Endothelial cell (in vitro differentiated cells): ENCODE measurements at places on chromosomes 11 and 22.

- no peak for DNase-seq
These were observed 98.2 kb upstream of the BID start for GRCh38 chr22:17872471-17872870.

- DNase-seq = no peak
These were observed 99.3 kb downstream of the CTTN start for GRCh38 chr11:70497536-70498075.

DNA sequence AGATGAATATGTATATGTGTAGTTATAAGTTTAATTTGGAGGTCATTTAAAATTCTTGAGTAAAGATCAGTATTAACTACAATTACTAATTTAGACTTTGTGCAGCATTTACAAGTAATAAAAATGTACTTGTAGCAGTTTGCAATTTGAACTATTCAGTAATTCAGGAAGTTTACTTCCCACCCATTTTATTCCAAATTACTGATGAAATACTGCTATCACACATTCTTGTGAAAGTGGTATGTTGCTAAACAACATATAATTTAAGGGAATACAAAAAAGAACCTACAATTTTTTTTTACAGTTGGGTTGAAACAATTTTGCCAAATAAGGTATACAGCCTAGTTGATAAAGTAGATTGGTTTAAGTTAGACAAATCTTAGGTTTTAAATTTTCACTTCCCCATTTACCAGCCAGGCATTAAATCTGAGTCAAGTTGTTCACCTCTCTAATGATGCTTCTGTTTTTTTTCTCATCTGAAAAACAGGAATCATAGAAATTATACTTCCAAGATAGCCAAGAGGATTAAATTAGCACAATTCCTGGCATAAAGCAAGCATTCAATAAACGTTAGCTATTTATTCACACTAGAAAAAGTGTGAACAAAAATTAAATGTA lies 45.3 kb downstream of the ZBTB44 start:
- no peak for DNase-seq

- DNase-seq = no peak
These were observed 7.4 kb downstream of the OR4C6 start for GRCh38 chr11:55669376-55669775.

DNA sequence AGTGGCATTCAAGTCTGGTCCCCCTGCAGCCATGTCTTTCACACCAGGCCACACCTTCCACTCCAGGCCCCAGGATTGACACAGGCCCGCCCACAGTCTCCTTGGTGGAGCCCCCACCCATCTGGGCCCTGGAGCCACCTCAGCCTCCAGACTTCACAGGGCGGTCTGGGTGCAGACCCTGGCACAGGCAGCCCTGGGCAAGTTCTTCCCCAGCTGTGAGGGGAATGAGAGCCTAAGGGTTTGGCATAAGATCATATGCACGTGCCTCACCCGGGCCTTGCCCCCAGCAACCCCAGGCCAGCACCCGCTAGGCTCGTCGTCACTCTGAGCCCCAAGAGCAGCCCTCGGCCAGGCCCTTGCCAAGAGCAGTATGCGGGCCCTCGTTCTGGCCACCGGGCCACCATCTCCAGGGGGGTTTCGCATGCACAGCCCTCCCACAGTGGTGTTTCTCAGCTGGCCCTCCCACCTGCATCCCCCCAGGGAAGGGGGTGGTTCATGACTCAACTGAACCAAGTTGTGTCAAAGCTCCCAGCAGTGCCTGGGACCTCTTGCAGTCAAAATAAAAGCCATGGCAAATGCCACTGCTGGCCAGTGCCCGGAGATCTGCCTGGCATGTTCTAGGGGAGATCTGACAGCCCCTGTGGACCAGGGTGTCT lies 70.4 kb upstream of the KCNQ1OT1 start:
- DNase-seq = peak; percentile 2

- no peak for DNase-seq
These were observed 62.9 kb upstream of the ATXN10 start for GRCh38 chr22:45608763-45609180.

DNA sequence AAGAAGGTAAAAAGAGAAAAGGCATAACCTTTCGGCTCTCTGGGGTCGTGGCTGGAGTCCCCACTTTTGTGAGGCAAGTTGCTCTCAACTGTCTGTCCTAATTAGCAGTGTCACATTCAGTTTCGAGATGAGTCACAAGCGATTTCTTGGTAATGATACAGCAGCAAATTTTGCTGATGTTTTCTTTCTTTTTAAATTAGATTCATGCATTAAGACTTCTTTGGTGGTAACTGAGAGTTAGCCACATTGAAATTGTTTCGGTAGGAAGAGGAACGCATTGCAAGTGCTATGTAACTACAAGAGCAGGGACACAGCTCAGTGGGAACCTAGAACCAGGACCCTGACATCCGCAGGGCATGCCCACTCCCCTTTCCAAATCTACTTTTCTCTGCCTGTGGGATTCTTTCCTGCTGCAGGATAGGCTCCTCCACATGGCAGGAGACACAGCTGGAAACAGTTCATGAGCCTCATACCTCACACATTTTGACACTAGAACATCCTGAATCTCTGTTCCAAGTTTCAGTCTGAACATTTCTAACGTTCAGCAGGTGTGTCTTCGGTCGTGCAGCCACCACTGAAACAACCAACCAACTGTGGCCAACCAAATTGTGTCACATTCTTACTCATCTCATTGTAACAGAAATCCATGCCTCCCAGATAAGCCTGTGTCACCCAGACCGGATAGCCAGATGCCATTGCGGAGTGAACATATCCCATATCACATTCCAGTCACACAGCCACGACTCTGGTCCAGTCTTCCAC lies 987.6 kb downstream of the NTM start:
- DNase-seq = no peak

DNA sequence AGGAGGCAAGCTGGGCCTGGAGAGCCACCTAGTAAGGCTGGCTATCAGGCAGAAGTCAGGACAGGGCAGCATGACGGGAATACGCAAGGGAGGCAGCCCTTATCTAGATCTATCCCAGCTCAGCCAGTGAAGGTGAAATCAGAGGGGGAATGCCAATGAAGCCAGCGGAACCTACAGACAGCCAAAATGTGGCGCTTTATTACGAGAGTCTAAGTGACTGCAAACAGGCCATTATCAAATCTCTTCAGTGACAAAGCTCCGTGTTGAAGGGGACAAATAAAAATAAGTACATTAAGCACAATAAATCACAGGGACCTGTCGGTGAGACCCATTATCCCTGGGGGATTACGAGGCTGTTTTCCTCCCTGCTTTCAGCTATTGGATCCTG lies 22.8 kb downstream of the LARGE1 start:
- DNase-seq = no peak

DNA sequence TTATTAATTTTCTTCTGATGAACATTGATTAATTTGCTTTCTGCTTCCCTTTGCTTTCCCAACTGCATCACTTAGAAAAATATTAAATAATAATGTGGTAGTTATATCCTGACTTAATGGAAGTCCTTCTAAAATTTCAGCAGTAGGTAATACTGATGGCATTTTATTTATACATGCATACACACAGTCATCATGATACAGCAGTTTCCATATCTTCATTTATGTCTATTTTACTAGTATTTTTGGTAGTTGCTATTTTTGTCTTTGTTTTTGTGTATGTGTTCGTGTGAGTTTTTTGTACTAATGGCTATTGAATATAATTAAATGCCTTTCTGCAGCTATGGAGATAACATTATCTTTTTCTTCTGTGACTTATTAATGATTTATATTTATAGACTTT lies 484.7 kb upstream of the CNTN5 start:
- DNase-seq = no peak

GRCh38 chr11:129734654-129735053 lies 81.0 kb upstream of the TMEM45B start:
- no peak for DNase-seq

GRCh38 chr22:27377501-27378295 lies 423.9 kb downstream of the MN1 start:
- DNase-seq = no peak

- DNase-seq = no peak
These were observed 80.0 kb downstream of the TP53I11 start for GRCh38 chr11:44870615-44871176.

DNA sequence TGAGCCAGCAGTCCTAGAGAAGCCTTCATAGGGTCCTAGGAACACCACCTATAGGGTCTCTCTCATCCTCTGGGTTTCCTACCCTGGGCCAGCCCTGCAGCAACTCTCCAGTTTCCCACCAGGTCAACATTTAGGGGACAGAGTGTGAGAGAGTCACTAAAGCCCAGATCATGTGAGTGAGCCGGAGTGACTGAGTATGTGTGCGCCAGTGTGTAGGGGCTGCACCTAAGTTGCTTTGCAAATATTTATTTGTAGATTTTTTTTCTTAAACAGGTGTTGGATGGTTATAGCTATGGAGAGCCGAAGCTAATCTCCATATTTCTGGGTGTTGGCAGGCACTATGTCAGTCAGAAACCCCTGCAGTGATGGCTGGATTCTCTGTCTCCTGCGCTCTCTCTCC lies 232.5 kb upstream of the NCAM1 start:
- no peak for DNase-seq

DNA sequence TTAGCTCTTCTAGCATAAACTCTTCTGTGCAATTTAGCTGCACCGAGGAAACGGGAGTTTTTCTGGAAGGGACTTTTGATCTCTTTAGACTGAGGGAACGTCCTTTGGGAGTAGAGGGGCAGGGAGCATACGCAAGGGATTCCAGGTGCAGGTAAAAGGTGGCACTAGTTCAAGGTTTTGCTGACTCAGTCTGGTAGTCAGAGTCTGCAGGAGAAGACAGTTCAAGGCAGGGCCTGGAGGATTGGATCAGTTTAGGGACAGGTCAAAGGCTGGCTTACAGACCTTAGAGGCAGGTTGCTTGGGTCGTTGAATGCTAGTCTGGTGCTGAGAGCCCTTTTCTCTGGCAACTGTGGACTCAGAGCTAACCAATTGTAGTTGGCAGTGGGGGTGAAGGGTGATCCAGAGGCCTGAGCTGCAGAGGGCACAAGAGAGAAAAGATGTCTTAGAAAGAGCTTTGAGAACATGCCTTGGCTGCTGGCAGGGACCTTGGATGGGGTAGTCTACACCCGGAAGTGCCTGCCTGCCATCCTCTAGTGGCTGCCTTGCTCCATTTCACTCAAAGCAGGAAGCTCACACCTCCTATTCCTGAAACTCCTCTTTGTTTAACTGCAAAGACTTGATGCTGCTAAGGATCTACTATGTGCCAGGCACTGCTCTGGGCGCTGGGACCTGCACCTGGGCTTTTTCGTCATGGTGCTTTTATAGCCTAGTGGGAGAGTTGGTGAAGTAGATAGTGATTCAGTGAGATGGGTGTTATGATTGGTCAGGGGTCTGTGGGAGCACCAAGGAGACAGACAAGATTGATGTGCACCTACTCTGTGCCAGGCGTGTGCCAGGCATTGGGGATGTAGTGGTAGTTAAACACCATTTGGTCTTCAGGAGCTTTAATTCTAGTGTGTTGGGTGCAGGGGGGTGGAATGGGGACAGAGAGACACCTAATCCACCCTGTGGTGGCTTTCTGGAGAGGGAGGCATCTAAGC lies 17.1 kb downstream of the MIAT start:
- DNase-seq = no peak

DNA sequence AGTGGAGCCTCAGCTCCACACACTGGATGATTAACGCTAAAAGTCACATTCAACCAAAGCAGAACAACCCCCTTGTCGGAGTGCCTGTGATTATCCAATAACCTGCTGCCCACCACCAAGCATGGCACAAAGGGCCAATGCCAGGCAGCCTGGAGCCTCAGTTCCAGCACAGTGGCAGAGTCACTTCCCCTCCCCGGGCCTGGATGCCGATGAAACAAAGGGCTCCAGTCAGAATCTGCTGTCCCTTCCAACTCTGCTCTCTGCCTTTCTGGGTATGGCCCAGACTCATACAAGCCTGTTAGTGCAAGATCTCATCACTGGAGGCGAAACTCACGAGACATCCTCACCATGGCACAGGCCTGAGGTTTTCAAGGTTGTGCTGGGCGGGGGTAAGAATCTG lies 52.1 kb downstream of the CLTCL1 start:
- no peak for DNase-seq

DNA sequence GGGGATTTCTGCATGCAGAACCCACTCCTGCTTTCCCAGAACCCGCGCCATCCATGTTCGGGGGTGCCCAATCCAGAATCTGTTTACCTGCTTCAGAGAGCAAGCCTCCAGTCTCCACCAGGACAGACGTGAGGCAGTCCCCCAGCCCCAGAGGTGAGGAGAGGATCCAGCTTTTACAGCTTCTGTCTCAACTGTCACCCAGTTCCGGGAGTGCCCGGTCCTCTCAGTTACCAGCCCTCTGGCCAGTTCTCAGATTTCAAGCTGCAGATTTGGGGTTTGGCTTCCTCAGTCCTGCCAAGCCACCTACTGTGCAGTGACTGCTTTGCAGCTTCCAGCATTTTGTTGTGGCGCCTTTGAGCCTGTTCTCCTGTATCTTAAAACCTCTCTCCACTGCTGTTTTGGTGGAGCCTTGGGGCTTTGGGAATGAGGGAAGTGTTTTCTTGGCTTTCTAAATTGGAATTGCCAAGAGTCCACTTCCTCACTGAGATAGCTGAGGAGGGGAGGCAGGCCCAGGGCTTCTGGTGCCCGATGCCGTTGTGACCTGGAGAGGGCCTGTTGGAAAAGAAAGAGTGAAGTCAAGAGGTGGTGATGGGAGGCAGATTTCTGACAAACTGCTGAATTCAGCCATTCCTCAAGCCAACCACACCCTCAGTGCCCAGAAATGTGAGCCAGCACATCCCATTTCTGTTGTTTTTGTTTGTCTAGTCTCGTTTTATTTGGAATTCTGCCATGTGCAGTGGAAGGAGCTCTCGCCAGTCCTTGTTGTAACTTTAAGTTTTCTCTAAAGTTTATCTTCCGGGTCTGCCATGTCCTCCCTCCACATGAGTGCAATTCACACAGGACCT lies 513.4 kb downstream of the TBC1D22A start:
- no peak for DNase-seq

- no peak for DNase-seq
These were observed 52.5 kb downstream of the GRAMD4 start for GRCh38 chr22:46672731-46673130.

GRCh38 chr11:91023731-91024130 lies 800.9 kb upstream of the CHORDC1 start:
- no peak for DNase-seq

- DNase-seq = no peak
These were observed 99.2 kb downstream of the NAT10 start for GRCh38 chr11:34204396-34205279.

- DNase-seq = no peak
These were observed 56.1 kb downstream of the TRMU start for GRCh38 chr22:46391486-46392136.

GRCh38 chr11:76444065-76444383 lies 794 bp upstream of the EMSY start:
- DNase-seq = no peak
